ENCODE measurements at places on chromosomes 2 and 18.

GRCh38 chr2:222000326-222000725, 298.5 kb downstream of the PAX3 start:
- no peak for DNase-seq

DNA sequence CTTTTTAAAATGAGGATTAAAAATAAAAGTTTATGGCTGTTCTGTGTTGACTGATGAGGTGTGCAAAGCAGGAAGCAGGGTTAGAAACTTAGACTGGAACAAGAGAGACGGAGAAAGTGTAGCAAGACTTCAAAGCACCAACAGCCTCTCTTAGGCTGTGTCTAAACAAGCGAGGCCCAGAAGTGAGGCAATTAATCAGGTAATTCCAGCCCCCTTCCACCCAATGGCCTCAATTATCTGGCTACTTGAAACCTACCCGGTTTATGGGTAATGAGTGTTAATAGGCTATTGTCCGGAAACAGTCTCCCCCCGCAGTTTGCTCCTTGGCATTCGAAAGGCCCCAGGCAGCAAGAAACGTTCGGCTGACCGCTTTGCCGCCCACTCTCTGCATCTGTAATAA, 171.7 kb upstream of the MYCN start:
- DNase-seq: no peak

DNA sequence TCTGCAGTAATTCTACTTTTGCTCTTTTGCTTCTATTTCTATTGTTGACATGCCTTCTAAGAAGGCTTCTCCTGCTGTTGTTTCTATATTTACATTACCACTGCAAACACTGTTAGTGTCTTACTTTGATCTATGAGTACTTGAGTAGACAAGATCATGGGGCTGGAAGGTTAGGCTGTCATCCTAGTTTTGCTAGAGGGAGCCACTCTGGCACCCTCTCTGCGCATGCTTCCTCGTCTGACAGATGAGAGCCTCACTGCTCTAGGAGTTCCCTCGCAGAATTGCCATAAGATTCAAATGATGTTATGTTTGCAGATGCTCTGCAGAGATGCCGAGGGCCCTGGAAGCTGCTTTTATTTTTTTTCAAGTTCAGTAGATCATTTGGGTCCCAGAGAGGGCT, 185.6 kb downstream of the RNF144A start:
- no peak for DNase-seq

GRCh38 chr2:105110295-105110829, 72.5 kb downstream of the MRPS9 start:
- DNase-seq: no peak

GRCh38 chr18:50662177-50662576, 102.3 kb downstream of the MAPK4 start:
- DNase-seq: no peak

GRCh38 chr2:187051350-187051749, 202.4 kb upstream of the ZSWIM2 start:
- DNase-seq: no peak

- DNase-seq: no peak
Observed at GRCh38 chr2:98310010-98310409, 36.2 kb upstream of the CNGA3 start.

GRCh38 chr2:108324531-108325255, 36.0 kb downstream of the SULT1C2 start:
- DNase-seq: no peak

DNA sequence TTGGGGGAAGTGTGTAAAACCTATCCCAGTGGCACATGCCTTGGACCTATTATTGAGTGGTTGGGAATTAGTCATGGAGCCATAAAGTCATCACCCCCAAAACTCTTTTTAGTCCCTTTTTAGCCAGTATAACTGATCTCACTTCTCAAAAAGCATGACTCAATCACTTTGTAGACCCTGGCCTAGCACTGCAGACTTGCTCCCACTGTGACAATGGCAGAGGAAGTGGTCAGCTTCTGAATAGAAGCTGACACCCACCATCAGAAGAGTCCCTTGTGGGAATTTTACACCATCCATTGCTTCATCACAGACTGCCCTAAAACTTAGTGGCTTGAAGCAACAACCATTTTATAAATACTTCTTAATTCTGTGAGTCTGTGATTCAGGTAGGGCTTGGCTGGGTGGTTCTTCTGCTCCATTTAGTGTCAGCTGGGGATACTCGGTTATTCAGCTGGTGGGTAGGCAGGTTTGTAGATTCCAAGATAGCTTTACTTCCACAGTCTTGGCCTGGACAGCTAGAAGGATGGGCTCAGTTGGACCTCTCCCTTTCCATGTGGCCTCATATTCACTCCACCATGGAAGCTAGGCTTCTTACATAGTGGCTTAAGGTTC, 10.8 kb upstream of the ITGA6 start:
- DNase-seq: no peak

GRCh38 chr18:8684577-8684976, 20.8 kb upstream of the MTCL1 start:
- no peak for DNase-seq

DNA sequence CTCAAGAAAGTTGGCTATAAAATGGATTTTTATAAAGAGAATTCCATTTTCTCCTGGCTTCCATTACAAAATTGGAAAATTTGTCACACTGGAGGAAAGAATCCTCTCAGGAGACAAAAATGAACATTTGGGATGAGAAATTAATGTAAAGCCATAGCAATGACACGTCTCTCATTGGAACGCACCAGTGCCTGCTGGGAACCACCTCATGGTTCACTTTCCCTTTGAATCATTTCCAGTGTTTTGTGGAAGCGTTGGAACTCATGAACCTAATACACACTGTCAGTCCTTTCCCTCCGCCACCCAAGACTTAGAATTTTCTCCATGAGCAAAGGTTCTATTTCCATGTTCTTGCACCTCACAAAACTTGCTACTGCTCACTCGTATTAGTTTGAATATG, 21.0 kb upstream of the NRP2 start:
- DNase-seq: no peak
